ENCODE measurements at places on chromosomes 5 and 9. TPM values are rescaled to one million over a fixed set of nuclear protein-coding genes. Genes with fewer than 3 reads are reported as not detected.

The RPL37 gene
- 1,378 TPM for total RNA-seq

The ACOT12 gene
- 1.6 TPM for total RNA-seq

The LMX1B gene
- total RNA-seq, result under 0.01 TPM

The CCDC152 gene
- 9.0 TPM for total RNA-seq

The PCDHGB1 gene
- total RNA-seq, result 6.1 TPM

The C5orf58 gene
- total RNA-seq, result not detected

The SHOC1 gene
- total RNA-seq, result not detected

DNA sequence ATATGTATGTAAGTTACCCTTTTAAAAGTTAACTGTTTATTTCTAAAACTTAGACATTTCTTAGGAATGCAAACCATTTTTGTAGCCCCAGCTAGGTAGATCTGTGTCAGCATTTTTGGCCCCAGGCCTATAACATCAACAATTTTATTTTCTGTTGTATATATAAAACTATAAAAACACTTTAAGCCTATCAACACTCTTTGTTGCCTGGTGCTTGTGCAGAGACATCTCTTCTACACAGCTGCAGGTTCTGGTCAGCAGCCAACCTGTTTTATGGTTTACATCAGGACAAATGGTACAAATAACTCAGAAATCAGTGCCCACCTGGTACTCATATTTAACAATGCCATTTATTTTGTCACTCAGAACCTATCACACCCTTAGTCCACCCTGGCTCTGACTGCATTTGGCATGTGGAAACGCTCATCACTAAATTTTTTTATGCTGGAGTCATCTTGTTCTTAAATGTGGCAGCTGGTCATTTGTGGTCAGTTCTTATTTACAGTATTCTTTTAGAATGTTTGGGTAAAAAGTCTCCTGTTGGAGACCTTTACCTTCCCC lies 173.4 kb downstream of the DNAH5 start:
- DNase-seq, result no peak

DNA sequence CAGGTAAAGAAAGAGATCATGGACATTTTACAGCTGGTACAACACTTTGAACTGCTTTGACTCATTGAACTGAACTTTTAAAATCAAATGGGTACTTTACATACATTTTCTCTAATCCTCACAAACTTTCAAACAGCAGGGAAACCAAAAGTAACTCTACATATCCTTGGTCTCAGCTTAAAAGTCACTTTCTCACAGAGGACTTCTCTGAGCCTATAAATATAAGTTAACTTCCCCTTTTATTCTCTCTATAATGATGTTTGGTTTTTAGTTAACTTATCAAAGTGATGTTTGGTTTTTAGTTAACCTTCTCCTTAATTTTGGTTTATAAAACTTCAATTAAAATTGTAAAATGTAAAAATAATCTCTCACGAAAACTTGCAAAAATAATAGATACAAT lies 209.8 kb downstream of the MCTP1 start:
- DNase-seq, result no peak

DNA sequence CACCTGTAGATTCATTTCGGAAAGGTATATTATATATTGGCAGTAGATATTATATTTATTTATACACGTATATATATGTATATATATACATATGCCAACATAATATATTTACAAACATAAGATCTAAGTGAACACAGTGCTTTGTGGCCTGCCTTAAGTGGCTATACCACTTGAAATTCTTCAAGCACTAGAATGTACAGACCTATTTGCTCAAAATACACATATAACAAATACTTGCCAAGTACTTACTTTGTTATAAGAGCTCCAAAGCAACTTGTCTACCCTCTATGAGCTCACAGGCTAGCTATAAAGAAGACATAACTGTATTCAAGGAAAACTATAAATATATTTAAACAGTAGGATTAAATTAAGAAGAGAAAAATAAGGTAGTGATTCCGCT lies 33.6 kb upstream of the SLC36A1 start:
- no peak for DNase-seq

DNA sequence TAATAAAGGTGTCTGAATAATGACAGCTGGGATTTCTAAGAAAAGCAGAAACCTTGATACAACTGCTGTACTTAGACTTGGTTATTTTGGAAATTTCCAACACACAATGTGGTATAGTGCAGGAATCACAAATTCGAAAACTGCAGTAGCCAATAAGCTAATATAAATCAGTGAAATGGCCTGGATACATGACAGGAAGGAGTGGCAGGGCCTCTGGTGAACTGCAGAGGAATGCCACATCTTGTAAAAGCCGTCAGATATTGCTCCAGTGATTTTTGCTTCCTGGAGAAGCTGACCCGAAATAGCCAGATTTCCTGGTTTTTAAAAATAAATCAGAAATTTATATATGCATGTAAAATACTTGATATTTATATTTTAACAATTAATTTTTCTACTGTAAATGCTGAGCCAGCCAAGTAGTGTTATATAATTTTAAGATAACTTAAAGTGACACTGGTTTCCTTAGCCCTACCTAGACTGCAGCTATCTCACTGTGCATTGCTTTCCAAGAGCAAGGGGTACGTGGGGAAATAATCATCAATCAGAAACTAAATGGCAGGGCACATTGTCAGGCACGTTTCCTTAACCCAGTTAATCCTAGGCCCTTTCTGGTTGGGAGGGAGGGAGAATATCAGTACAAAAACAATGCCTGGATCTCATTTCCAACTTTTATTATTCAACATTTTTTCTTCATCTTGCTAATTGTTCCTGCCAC lies 182.4 kb downstream of the RASEF start:
- DNase-seq, result no peak

- no peak for DNase-seq
Measured at GRCh38 chr5:54820346-54821134, 164.9 kb downstream of the ESM1 start.

- DNase-seq, result peak; percentile 64
Measured at GRCh38 chr5:73120222-73121118, at the start of gene TMEM171. Gene TMEM171 (plus strand): TSS chr5:73120575. CDS start chr5:73123374, 2,799 bp downstream.

DNA sequence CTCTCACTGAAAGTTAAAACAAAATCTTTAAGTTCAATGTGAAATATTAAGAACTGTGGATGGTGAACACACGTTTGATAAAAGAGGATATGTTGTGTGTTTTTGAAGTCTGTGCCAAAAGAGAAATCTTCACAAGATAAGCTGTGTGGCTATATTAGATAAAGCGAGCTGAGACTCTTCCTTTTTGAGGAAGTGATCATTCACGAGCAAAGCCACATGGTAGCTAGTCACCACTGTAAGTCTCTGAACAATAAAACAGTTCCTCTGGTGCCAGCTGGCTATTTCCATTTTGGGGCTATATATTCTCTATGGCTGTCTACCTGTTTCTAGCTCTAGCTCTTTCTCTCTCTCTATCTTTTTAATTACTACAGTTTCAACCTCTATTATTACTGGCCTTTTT lies 1849.2 kb upstream of the C9orf72 start:
- DNase-seq, result no peak

DNA sequence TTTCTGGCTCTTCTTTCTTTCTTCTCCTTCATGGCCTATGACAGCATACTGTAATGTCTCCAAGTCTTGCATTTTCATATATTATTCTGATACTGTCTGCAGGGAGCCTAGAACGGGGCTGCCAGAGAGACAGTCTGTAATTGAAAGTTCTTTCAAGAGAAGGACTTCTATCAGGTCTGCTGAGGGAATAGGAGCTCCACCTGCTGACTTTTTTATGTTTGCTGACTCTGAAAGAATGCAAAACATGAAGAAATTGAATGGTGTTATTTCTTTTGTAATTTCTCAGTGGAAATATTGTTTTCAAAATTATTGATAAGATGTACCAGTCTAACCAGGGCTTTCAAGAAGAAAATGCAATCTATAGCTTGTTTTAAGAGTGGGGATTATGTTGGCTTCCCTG lies 121.9 kb upstream of the RFX3 start:
- DNase-seq, result no peak

- no peak for DNase-seq
Measured at GRCh38 chr5:113087976-113088514, 111.4 kb downstream of the DCP2 start.

DNA sequence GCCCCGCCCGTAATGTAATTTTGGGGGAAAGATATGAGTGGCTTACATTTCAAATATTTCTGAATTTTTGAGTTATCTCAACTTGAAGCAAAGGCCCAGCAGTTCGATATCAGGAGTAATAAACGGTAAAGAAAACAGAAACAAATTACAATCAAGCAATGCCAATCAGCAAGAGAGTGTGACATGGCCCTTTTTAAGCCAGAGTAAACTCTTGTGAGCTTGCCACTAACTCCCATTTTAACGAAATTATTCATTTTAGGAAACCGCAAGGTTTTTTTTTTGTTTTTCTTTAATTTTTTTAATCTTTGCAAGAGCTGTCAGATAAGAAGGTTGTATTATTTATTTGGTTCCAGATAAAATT lies 17.6 kb upstream of the CDK7 start:
- no peak for DNase-seq

DNA sequence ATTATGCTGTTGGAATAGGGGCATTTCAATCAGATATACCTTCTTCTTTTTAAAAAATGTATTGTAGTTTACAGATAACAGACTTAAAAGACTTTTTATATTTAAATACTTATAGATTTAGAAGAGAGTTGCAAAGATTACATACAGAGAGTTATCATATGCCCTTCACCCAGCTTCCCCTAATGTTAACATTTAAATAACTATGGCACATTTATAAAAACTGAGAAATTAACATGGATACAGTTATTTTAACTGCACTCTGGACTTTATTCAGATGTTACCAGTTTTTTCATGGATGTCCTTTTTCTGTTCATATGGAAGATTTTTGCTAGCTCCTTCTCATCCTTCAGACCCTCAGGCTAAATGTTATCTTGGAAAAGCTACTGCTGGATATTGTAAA lies 123.2 kb downstream of the DOCK2 start:
- DNase-seq, result no peak

GRCh38 chr5:88815050-88815789 lies 67.8 kb downstream of the MEF2C start:
- no peak for DNase-seq

DNA sequence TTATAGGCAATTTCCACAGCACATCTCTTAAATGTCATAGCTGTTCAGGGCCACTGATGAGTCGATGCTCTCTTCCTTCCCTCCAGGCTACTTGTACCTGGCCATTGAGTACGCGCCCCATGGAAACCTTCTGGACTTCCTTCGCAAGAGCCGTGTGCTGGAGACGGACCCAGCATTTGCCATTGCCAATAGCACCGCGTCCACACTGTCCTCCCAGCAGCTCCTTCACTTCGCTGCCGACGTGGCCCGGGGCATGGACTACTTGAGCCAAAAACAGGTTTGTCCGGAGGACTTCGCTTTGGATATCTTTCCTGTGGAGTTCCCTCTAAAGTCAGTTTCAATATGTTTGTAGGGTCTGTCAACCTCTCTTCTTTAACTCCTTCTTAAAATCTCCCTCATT lies 84.3 kb downstream of the EQTN start:
- no peak for DNase-seq

GRCh38 chr5:32394981-32395380 lies 49.6 kb downstream of the ZFR start:
- DNase-seq, result no peak

DNA sequence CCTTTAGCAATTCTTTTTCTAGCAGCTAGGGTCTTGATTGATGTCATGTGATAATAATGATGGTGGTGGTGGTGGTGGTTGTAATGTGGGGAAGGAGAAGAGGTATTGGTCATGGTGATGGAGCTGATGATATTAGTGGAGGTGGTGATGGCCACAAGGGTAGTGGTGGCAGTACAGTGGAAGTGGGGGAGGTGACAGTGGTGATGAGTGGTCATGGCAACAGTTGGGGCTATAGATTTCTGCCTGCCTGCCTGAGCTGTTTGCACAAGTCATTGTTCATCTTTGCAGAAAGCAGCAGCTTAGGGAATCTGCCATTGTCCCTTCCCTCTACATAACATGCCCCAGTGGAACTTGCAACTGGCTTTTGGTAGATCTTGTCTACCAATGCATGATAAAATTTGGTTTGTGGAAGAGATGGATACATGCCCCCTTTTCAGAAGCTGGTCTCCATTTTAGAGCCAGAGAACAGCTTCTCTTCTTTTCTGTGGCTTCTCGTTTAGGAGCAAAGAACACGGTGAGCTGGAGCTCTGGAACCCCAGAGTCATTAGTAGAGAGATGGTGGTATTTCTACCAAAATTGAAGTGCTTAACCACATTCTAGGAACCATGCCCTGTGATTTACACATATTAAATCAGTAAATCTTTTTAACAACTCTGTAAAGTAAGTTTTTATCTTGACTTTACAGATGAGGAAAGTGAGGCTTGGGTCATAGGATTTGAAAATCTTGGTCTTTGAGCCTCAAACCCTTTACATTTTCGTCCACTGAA lies 100.3 kb downstream of the AOPEP start:
- no peak for DNase-seq

GRCh38 chr9:77163884-77164283 lies 13.4 kb upstream of the VPS13A start:
- DNase-seq, result no peak

- DNase-seq, result no peak
Measured at GRCh38 chr5:6135977-6136376, 242.4 kb downstream of the MED10 start.

DNA sequence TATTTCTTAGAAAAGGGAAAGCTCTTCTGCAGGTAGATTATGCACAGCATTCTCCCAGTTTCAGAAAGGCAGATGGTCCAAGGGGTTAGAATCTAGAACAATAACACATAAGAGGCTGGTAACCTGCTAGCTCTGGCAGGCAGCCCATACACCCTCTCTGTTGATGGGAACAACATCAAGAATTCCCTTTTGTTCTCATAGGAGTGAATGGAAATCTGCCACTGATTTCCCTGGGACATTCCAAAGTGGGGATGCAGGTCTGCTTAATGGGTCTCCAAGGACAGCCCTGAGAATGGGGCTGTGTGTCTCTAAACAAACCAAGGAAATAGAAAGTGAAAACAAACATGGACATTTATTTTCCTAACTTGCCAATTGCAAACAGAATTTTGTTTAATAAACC lies 456.8 kb downstream of the EBF1 start:
- DNase-seq, result no peak

DNA sequence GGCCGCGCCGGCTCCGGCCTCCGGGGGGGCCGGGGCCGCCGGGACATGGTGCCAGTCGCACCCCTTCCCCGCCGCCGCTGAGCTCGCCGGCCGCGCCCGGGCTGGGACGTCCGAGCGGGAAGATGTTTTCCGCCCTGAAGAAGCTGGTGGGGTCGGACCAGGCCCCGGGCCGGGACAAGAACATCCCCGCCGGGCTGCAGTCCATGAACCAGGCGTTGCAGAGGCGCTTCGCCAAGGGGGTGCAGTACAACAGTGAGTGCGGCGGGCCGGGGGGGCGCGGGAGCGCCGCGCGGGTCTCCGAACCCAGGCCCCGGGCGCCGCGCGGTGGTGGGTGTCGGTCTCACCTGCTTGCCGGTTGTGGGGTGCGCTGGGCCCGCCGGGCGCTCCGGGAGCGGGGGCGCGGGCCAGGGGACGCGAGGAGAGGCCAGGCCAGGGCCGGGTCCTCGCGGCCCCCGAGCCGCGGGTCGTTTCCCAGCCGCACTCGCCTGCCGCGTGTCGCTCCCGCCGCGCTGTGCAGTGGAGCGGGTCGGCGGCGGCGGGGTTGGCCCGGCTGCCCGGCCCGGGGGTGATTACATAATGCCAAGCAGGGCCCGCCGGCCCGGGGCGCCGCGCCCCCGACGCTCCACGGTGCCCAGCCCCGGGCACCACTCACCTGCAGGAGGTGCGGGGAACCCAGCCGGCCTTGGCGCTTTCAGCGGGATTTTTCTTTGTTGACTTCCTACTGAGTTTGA lies 492 bp downstream of the RABL6 start:
- DNase-seq, result peak; percentile 62

- no peak for DNase-seq
Measured at GRCh38 chr5:96714951-96715451, 52.8 kb downstream of the CAST start.

Data from frontal cortex (tissue), 4 donors.